Stimulated activated CD4-positive, alpha-beta T cell treated with anti-CD3 and anti-CD28 coated beads, Interleukin-4, amount 100 ng/mL, for 48 hours (primary cell): ENCODE measurements at places on chromosomes 7 and 10.

- no peak for DNase-seq
Measured at GRCh38 chr7:18276380-18276779, 219.2 kb upstream of the HDAC9 start.

DNA sequence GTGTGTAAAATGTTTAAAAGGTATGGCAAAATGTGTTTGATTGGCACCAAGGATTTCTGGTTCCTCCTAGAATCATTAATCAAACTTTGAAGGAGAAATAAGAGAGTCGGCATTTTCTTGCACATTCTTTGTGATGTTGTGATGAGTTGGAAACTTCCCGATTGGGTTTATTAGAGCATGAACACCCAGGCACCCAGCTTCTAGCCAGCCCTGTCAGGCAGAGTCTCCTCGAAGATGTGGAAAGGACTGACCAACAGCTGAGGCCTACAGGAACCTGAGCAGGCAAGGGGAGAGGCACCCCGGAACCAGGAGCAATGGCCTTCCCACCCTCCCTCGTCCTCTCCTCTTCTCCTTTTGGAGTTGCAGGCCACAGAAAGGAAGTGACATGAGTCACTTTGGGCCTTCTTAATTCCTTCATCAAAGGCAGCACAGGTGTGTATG, 68.7 kb downstream of the EGFR start:
- DNase-seq: no peak

DNA sequence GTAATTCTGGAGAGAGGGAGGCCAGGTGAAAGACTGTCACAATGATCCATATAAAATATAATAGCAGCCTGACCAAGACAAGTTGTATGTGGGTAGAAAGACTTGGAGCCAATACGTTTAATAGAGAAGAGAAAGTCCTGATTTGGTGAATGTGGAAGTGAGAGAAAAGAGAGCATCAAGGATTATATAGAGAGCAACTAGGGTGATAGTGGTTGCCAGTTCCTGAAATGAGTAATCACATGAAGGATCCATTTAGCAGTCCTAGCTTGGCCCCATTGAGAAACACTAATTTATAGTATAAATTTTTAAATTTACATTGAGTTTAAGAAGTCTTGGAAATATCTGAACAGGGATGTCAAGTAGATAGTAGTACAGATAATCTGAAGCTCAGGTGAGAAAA, 74.0 kb downstream of the AASS start:
- DNase-seq: no peak

DNA sequence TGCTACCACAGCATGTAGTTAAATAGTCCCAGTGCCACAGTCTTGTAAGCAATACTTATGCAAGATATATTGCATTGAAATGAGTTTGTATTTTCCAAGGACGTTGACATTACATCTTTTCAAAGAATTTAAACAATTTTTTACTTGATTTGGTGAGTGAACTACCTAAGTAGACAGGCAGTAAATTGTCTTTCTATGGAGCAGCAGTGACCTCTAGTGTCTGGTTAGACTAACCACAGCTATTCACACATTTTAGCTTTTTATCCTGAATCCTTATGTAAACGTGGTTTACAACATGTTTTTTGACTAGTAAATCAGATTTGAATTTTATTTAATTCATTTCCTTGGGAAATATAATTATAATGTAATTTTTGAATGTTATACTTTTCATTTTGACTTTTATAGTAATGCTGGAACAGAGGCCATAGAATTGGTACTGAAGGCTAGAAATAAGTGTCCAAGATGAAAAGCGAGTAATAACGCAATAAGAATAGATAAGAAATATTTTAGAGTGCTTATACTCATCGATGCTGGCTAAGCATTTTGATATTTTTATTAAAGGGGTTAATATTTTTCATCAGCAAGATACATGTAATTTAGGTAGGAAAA, 5.6 kb downstream of the LRRTM3 start:
- DNase-seq: no peak

DNA sequence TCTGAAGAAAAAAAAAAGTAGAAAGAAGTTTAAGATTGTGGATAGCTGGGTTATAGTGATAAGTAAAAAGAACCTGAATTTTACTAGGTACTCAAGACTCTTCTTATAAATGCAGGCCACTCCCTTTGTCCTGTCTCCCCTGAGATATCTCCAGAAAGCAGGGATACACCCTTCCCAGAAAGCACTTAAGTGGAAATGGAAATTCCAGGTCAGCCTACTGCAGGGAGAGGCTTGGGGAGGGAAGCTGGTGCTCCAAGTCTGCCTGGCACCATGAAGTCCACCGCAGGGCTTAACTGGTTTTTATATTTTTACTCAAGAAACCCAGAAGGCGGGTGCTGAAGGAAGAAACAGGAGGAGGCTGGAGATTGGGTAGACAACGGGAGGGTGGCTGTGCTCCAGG, 162.3 kb downstream of the INHBA start:
- no peak for DNase-seq

GRCh38 chr10:22333167-22333974, 11.9 kb upstream of the SPAG6 start:
- no peak for DNase-seq

DNA sequence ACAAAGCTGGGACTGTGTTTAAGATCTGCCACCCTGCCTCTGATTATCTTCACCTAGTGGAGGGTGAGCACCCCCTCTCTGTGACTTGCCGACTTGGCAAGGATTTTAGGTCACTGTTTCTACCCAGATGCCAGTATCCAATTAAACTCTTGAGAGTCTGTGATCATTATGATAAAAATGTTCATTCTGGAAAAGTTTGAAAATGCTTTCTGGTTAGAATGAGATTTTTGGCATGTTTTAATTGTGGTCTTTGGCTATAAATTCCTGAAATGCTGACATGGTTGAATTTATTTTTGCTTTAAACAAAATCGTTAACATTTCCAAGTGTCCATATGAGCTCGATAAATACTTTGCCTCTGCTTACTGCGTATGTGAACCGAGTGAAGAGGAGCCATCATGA, 221.4 kb downstream of the BICC1 start:
- no peak for DNase-seq

DNA sequence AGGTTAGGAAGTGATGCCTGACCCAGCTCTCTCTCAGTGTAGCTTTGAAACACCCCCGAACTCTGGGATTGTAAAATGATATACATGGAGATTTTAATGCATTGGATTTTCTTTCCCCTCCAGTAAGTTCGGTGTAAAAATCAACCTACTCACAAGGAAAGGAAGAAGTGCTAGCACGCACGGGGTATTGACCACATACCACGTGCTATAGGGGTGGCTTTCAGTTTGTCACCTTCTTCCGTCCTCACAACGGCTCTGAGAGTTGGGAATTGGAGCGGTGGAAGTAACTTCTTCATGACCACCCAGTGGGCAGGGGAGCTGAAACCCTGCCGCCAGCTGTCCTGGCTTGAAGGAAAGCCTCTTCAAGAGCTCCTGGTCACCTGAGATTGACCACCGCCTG, 149.4 kb upstream of the PRR15 start:
- no peak for DNase-seq

DNA sequence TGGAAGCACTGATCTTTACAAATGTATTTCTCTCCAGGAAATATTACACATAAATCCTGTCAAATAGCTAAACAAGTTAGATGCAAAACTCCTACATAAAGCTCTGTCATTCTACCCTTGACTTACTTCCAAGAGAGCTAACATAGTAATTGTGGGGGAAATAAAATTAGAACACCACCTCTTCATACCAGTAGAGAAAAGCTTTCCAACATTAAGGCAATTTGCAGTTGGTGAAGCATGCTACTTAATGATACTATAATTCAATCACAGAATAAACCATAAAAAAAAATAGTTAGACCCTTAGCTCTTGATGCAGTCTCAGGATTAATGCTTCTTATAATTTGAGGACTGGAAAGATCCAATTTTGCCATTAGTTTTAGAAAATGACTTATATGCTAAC, 35.2 kb downstream of the SEMA3A start:
- DNase-seq: no peak

- DNase-seq: no peak
Measured at GRCh38 chr10:123642293-123642692, 23.9 kb upstream of the GPR26 start.

- DNase-seq: no peak
Measured at GRCh38 chr10:28387140-28387539, 84.3 kb upstream of the MPP7 start.

- no peak for DNase-seq
Measured at GRCh38 chr7:70034999-70035398, 436.7 kb downstream of the AUTS2 start.

GRCh38 chr7:74023092-74023536, 4.9 kb upstream of the ELN start:
- DNase-seq: no peak

DNA sequence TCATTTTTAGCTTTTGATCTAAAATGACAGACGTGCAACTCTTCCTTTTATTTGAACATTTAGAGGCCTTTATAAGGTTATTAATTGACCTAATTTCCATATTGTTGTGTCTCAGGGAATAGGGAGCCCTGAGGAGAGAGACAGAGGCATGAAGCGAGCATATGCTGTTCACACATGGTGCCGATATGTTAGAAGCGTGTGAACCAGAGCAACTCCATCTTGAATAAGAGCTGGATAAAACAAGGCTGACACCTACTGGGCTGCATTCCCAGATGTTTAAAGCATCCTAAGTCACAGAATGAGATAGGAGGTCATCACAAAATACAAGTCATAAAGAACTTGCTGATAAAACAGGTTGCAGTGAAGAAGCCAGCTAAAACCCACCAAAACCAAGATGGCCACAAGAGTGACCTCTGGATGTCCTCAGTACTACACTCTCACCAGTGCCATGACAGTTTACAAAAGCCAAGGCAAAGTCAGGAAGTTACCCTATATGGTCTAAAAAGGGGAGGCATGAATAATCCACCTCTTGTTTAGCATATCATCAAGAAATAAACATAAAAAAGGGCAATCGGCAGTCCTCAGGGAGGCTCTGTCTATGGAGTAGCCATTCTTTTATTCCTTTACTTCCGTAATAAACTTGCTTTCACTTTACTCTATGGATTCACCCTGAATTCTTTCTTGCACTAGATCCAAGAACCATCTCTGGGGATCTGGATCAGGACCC, 80.1 kb downstream of the SEC61G start:
- DNase-seq: no peak

GRCh38 chr10:132565516-132566209, 28.1 kb downstream of the INPP5A start:
- DNase-seq: no peak

DNA sequence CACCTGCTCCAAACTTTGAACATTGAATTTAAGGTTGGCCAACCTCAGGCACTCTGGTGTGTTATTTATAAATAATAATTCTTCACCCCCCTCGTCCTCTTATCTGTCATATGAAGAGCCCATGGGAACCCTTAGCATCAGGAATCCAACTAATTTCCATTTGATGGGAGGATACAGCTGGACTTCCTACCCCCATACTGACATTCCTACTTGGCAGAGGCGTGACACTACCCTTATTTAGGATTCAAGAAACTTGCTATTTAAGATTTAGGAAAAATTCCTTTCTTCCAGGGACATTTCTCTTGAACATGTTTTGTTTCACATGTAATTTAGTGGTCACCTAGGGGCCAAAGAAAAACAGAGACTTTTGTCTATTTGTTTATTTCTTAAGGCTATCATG, 171.9 kb upstream of the NRP1 start:
- DNase-seq: no peak

DNA sequence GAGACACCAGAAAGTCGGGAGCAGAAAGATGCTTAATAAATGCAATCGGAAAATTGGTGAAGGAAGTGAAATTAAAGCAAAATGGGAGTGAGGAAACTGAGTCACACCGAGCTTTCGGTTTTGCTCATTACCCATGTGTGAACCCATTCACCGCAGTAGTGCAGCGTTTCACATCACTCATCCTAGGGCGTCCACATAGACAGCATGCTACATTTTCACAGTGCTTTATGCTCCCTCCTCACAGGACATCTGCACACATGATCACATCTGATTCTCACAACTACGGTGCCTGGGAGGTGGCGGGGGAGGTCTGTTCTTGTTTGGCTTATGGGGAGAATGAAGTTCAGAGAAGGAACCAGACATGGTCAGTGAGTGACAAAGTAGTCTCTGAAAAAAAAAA, 36.6 kb upstream of the ATP6V0A4 start:
- no peak for DNase-seq

- DNase-seq: no peak
Measured at GRCh38 chr7:143331179-143331801, 15.4 kb downstream of the CLCN1 start.

DNA sequence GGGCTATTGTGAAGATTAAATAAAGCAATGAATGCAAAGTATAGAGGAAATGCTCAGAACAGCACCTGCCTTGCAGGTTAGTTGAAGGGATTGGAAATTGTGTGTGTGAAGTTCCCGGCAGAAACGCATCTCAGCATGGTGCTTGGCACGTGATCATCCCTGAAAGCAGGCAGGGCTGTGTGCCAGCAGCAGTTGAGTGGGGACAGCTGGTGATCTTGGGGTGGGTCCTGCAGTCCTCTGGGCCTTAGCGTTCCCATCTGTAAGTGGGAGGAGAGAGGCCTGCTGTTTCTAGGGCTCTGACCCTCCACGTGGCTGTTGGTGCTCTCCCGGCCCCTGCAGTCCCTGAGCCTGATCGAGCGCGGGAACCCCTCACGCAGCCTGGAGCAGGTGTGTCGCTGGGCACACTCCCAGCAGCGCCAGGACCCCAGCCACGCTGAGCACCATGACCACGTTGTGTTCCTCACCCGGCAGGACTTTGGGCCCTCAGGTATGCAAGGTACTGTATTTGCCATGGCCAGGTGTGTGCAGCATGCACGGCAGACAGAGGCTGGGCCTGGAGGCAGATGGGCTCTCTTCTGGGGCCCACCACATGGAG, 55.3 kb downstream of the TBATA start:
- DNase-seq: no peak

GRCh38 chr7:50335795-50336754, 31.6 kb downstream of the IKZF1 start:
- peak; percentile 71 for DNase-seq
